HTR-8/SVneo (cell line): ENCODE measurements at places on chromosomes 4 and X.

DNA sequence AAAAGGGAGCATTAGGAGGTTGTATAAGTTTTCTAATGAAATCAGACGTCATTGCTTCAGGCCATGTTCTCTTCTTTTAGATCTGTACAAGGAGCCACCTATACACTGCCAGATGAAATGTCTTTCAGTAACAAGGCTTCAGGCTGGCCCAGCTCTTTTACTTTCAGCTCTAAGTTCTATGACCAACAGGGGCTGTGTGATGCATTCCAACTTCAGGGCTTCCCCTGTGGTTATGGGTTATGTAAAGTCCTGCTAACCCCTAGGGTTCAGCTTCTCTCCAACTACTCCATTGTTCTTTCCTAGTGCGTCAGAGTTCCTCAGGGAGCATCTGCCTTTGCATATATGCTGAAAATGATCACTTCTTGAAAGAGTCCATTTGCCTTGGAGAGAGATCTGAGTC lies 79.4 kb upstream of the TTC29 start:
- no peak for DNase-seq

- no peak for DNase-seq
Measured at GRCh38 chrX:65635822-65636221, 31.6 kb upstream of the MSN start.

DNA sequence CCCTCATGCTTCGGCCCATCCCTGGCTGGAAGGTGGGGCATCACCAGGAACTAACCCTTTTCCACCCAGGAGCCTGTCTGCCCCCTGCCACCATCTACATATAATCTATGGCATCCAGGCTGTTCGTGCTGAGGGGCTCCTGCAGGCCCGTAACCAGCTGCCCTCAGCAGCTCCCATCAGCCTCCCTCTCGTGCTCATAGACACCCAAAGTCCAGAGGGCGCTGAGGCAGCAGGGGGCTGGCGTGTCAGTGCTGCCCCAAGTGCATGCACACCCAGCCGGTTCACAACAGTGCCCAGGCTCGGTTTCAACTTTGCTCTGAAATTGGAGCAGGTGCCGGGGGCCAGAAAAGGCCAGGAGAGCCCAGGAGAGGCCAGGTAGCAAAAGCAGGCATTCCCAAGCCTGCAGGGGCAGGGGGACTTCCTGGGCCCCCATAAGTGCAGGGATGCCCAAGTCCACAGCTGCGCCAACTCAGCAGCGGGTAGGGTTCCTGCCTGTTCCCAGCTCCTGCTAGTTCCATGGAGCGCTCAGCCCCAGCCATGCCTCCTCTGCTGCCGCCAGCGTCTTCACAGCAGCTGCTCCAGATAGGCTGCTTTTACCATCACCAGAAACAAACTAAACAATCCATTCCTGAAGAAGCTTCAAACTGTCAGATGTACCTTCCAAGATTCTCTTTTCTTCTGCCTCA lies 558.2 kb upstream of the GNPDA2 start:
- no peak for DNase-seq

DNA sequence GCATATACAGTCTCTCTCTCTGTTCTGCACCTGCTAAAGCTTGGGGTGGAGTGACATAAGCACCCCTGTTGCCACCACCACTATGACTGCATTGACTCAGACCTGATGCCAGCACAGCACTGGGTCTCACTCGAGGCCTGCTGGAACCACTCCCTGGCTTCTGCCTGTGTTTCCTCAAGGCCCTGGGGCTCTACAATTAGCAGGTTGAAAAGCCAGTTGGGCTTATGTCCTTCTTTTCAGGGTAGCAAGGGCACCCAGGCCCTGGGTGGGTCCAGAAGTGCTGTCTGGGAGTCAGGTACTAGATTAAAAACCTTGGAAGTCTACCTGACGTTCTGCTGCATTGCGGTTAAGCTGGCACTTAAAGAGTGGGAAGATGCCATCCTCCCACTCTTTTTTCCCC lies 50.5 kb upstream of the MAGEC3 start:
- DNase-seq, result no peak

DNA sequence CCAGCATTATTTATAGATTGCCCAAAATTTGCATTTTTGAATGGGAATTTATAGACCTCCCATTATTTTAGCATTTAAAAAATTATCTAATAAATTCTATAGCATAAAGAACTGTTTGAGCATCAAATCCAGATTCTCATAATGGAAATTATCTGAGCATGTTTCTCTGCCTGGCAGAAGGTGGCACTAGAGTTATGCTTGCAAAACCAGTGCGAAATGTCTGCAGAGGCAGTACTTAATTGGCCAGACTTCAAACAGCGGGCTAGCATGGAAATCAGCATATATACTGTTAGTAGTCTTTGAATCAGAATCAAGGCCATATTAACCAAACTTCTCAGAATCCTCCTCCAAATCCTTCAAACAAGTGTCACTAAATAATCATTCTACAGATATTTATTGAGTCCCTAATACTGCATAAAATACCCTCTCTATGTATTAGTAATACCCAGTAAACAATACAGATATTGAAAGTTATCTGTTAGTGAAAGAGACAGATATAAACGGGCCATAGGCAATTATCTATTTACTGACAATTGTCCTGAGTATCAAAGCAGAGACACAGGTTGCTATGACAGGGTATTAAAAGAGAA lies 78.7 kb upstream of the DCLK2 start:
- no peak for DNase-seq
